Stimulated activated CD4-positive, alpha-beta T cell treated with anti-CD3 and anti-CD28 coated beads, Interleukin-1b, Interleukin-23, amount 100 ng/mL, for 1 hour (primary cell): ENCODE measurements at places on chromosomes 4 and X.

DNA sequence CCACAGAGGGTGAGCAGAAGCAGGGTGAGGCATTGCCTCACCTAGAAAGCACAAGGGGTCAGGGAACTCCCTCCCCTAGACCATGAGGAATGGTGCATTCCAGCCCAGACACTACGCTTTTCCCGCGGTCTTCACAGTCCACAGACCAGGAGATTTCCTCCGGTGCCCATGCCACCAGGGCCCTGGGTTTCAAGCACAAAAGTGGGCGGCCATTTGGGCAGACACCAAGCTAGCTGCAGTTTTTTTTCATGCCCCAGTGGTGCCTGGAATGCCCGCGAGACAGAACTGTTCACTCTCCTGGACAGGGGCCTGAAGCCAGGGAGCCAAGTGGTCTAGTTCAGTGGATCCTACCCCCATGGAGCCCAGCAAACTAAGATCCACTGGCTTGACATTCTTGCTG is 12.8 kb downstream of the NAP1L3 start:
- no peak for DNase-seq

GRCh38 chrX:23317799-23318724 is 16.6 kb upstream of the PTCHD1 start:
- DNase-seq, result no peak

GRCh38 chr4:2507855-2508254 is 28.6 kb upstream of the FAM193A start:
- DNase-seq, result no peak

GRCh38 chr4:78482281-78482680 is 69.3 kb upstream of the ANXA3 start:
- no peak for DNase-seq

DNA sequence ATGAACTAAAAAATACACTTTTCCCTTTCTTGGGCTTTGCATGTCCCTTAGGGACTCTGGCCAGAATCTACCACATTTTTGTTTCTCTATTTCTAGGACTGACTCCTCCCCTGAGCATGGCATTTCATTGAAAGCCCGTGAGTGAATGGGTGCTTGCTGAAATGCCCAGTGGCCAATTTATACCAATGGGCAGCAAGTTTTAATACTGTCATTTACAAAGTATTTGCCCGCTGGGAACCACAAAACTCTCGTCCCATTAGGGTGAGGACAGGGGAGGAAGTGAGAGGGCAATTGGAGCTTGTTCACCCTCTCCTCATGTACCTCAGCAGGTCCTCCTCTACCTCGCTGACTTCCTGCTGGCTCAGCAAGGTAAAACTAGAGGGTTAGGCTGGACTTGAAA is 1.1 kb downstream of the SRPX2 start:
- no peak for DNase-seq

- DNase-seq, result no peak
These were observed 134.0 kb upstream of the ZIC3 start for GRCh38 chrX:137431693-137432488.

DNA sequence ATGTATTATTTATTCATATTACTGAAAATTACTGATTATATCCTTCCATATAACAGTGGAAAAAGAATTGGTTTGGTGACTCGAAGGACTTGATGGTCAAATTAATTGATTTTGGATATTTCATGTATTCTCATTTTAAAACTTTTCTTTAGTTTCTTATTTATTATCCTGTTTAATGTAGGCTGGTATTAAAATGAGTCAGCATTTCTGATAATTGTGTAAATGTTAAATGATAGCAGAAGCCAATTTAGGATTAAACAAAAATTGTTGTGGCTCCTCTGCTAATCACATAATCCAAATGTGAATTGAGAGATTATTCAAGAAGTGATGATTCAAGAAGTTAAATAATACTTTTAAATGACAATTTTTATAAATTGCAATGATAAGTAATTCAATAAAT is 38.7 kb downstream of the PDLIM5 start:
- DNase-seq, result no peak

DNA sequence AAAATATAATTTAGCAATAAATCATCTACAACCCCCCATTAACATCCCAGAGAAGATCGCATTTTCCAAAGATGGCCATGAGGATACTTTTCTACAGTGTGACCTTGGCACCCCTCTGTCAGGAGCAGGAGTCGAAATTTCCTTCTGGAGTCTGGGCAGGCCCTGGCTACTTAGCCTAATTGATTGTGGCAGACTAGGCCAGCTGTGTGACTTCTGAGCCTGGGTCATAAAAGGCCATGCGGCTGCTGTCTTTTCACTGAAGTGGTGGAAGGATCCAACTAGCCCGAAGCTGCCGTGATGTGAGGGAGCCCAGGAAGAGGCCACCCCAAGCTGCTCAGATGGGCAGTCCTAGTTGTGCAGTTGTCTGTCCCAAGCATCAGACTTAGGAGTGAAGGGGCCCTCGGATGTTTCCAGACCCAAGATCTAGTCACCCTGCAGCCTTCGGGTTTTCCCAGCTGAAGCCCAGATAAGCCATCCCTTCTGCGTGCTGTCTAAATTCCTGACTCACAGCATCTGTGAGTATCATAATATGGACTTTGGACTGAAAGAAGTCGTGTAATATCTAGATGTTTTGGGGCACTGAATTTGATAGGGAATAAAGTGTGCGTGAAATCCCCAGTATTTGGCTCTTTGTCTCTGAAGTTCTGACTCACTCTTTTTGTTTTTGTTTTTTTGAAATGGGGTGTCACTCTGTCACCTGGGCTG is 21.0 kb downstream of the PDK3 start:
- no peak for DNase-seq

DNA sequence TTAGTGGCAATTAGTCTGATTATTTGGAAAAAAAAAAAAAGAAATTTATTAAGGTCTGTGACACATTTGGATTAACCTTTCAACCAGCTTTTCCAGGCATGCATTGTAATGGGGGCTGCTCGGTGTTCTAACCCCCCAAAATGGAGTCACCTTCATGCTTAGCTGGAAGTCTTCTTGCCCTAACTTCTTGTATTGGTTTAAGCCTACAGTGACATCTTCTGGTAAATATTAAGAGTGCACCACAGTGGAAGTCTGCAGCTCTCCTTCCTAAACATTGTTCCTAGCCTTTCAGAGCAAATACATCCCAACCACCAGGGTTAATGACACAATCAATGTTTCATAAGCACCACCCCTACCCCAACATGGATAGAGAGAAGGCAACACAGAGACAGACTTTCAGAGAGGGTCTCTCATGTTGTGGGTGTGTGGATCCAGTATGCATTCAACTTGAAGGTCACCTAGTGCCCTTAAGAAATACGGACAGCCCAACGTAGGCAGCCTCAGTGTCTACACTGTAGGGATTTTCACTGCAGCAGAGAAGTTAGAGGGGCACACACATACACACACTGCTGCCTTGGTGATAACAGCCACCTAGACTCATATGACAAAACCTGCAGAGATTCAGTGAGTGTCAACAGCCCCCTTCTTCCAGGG is 142.9 kb upstream of the MBNL3 start:
- no peak for DNase-seq

DNA sequence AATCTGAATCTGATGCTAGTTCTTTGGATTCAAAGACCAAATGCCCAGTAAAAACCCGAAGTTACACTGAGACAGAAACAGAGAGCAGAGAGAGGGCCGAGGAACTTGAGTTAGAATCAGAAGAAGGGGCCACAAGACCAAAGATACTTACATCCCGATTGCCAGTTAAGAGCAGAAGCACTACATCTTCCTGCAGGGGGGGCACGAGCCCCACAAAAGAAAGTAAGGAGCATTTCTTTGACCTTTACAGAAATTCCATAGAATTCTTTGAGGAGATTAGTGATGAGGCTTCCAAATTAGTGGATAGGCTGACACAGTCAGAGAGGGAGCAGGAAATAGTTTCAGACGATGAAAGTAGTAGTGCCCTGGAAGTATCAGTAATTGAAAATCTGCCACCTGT is 309.3 kb downstream of the ANK2 start:
- DNase-seq, result no peak

GRCh38 chr4:11743236-11743635 is 314.5 kb upstream of the HS3ST1 start:
- no peak for DNase-seq

- no peak for DNase-seq
These were observed 814 bp upstream of the MMAA start for GRCh38 chr4:145618210-145618931.

DNA sequence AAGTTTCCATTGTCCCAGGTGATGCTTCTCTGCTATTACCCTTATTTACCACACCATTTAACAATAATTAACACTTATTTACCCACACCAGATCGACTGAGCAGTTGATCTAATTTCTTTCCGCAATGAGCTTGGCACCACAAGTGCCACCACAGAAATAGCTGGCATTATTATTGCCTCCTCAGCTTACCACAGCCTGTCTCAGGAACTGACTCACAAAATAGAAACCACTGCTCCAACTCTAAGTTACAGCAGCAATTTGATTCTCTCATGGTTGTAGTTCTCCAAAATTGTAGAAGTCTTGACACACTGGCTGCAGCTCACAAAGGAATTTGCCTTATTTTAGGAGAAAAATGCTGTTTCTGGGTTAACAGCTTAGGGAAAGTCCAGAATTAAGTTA is 22.5 kb downstream of the ZNF721 start:
- DNase-seq, result no peak

DNA sequence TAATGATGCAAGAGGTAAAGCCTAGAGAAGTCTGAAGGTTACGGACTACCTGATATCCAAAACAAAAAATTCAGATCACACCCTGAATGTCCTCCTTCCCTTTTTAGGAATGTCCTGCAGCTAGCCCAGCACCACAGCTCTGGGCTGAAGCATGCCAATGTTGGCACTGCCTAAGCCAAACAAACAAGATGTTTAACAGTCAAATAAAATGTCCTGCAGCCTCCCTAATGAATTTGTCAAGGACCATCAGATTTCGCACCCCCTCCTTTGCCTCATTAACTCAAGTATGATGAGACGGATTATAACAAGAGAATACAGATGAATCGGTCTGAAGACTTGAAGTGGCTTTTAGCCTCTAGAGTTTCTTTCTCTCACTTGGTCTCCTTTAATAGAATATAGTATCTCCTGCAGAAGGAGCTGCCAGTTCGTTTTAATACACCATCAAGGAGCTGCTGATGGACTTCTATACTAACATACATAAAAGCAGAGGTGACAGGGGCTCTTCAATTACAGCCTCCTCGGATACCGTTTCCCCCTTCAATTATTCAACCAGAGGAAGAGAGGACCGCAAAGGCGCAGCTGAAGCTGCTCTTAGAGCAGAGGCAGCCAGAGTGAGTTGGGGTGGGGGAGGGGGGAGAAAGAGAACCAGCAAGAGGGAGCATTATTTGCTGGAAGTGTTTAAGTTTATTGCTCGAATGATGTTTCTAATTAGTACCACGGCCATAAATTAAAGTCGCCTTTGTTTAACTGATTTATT is 3.0 kb upstream of the MAB21L2 start:
- no peak for DNase-seq

DNA sequence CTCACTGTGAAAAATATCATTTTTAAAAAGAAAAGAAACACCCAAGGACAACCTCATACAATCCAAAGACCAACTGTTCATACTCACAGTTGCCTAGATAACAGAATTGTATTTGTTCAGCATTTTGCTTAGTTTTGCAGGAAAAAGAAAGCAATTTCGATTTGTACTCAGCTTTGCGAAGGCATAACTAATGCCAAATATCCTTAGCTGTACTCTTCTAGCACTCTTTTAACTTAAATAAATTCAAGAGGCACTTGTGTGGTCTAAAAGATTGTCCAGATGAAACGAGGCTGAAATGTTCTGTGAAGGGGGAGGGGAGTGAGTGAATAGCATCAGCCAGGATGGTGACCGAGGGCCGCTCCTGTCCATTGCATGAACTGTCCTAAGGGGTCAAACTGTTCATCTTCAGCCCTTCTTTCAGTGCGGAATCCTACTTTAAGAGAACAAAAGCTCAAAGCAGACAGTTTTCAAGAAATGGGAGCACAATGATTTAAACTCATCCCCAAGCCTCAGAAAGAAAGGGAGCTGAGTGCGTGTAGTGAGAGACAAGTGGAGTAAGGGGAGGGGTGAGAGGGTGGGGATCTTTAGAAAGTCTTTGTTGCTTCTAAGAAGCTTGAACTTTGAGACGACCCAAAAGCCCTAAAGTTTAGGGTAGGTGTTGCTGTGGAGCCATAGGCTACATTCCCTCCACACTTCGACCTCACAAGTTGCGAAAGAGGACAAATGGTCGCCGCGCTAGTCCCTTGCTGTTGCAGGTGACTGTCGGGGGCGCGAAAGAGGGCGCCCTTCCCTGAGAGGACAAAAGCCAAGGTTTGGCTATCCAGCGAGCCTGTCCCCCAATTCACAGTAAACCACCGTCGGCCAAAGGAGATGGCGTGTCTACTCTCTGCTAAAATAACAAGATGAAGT is 4.0 kb upstream of the NEUROG2 start:
- no peak for DNase-seq

GRCh38 chr4:81785338-81785737 is 313.6 kb upstream of the RASGEF1B start:
- no peak for DNase-seq

DNA sequence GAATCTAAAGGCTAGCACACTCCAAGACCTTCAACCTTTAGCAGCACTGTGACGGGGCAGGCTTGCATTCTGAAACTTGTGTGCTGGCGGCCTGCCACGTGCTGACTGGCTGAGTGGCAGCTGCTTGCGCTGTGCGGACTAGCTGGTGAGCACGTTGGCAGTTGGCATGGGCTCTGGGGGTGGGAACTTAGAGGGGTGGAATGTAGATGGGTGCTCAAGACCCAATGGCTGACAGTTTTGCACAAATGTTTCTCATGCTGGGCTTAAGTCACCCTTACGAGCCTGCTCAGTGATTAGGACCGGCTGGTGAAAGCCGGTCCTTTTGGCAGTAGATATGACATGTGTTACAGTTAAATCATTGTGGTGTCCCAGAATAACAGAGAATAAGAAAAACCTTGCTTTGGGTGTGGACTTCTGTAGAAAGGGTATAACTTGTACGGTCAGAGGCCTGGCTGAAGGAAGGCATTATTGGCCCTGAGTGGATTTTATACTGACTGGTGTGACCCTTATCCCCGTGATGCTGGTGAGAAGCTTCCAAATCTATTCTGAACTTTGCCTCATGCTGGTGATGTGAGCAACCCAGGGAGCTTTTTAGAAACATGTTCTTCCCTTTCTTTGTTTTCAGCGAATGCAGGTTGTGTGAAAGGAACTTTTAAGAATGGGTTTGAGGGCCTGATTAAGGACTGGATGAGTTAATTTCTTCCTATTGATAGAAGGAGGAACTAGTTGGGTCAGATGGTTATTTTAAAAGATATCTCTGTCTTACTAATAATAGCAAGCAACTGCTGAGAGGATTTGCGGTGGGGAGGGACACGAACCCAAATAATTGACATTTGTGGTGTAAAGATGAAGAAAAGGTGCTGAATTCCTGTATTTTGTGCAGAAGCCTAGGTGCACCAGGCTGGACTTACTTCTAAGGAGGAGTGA is 107.4 kb upstream of the SLC4A4 start:
- no peak for DNase-seq
